Activated naive CD4-positive, alpha-beta T cell treated with anti-CD3 and anti-CD28 coated beads, Interleukin-2, amount 50 U/mL, for 72 hours (primary cell): ENCODE measurements at places on chromosomes 4 and X. TPM values are rescaled to one million over a fixed set of nuclear protein-coding genes. Genes with fewer than 3 reads are reported as not detected.

Gene CXCL1
- not detected for total RNA-seq

DNA sequence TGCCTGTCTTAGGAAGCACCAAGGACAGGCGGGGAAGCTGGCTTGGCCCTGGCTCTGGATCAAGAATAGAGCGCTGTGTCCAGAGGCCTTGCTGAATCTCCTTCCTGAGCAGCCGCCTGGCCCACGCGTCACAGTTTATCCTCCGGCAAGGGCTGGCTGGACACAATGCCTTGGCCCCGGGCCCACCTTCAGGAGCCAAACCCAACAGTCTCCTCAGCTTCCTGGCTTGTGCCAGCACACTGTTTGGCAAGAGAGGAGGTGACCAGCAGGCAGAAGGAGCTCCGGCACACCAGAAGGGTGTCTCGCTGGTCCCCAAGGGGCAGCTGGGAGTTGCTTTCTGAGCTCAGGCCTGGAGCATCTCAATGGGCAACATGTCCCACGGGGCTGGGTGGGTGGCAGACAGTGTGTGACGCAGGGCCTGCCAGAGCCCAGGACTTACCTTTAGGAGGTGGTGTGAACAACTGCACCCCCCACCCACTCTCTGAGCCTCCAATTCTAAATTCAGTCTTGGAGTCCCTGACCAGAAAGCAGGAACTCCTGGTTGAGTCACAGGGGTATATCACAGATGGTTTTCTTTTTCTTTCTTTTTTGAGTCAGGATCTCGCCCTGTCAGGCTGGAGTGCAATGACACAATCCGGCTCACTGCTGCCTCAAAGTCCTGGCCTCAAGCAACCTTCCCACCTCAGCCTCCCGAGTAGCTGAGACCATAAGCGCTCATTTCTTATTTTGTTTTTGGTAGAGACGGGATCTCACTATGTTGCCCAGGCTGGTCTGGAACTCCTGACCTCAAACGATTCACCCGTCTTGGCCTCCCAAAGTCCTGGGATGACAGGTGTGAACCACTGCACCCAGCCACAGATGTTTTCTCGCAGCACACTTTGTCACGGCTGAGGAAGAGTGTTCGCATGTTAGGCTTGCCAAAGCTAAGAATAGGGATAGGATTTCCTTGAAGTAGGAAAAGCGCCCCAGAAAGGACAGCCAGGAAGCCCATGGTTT lies 361.2 kb downstream of the BCOR start:
- DNase-seq: no peak

Gene CSAG1
- total RNA-seq: not detected

GRCh38 chrX:51862920-51863319 lies 30.5 kb upstream of the MAGED1 start:
- DNase-seq: no peak

- DNase-seq: no peak
Measured at GRCh38 chrX:40083979-40084359, 13.8 kb downstream of the BCOR start.

Gene PAPSS1
- total RNA-seq: 46.5 TPM

DNA sequence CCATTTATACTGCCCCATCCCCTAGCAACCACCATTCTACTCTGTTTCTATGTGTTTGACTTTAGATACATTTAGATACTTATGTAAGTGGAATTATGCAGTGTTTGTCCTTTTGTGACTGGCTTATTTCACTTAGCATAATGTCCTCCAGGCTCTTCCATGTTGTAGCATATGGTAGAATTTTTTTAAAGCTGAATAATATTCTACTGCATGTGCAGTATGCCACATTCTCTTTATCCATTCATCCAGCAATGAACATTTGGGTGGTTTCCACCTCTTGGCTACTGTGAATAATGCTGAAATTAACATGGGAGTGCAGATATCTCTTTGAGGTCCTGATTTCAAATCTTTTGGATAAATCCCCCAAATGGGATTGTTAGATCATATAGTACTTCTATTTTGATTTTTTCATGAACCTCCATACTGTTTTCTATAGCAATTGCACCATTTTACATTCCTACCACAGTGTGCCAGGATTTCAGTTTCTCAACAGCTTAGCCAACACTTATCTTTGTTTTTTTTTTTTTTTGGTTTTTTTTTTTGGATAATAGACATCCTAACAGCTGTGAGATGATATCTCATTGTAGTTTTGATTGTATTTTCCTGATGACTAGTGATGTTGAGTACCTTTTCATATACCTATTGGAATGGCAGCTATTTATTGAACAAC lies 105.9 kb upstream of the LNX1 start:
- no peak for DNase-seq

DNA sequence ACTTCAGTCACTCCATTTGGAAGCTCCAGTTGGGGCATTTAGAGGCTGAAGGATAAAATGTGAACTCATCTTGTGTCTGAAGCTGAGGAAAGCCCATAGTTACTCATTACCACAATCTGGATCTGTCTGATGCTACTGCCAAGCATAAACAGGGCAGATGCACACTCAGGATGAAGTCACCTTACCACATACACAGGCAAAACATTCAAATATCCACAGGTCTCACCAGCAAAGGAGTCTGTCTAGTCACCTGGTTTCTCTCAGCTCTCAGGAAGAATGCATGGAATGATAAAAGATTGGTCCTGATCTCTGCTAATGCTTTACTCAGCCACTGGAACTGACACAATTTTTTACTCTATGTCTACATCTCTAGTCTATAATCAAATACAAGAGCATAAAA lies 13.0 kb upstream of the ODAPH start:
- no peak for DNase-seq

DNA sequence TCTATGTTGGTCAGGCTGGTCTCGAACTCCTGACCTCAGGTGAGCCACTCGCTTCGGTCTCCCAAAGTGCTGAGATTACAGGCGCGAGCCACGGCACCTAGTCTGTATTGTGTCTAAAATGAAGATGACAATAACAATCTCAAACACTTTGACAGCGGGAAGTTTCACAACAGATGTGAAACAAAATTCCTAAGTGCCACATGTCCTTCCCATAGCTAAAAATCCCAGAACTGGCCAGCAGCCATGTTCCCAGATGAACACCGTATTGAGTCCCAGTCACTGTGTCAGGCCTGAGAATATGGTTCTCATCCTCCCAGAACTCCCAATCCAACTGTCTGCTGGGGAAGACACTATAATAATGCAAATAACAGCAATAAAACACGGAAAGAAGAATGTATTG lies 16.4 kb upstream of the KLHL8 start:
- DNase-seq: no peak

GRCh38 chr4:11069083-11069482 lies 359.6 kb downstream of the HS3ST1 start:
- no peak for DNase-seq

GRCh38 chrX:39327255-39327654 lies 526.0 kb downstream of the MID1IP1 start:
- no peak for DNase-seq

Gene TFE3
- 41.8 TPM for total RNA-seq

Gene GABRA4
- total RNA-seq: not detected

- no peak for DNase-seq
Measured at GRCh38 chr4:173194157-173194556, 25.5 kb downstream of the GALNT7 start.

GRCh38 chrX:120450163-120450562 lies 18.9 kb downstream of the LAMP2 start:
- no peak for DNase-seq

Gene CXCL6
- total RNA-seq: not detected

Gene GPRASP2
- total RNA-seq: 0.78 TPM

- DNase-seq: no peak
Measured at GRCh38 chrX:30892591-30892990, 3.5 kb upstream of the TAB3 start.

- DNase-seq: no peak
Measured at GRCh38 chrX:25108481-25108880, 92.7 kb upstream of the ARX start.

- DNase-seq: no peak
Measured at GRCh38 chr4:37675587-37676290, 10.4 kb downstream of the RELL1 start.

DNA sequence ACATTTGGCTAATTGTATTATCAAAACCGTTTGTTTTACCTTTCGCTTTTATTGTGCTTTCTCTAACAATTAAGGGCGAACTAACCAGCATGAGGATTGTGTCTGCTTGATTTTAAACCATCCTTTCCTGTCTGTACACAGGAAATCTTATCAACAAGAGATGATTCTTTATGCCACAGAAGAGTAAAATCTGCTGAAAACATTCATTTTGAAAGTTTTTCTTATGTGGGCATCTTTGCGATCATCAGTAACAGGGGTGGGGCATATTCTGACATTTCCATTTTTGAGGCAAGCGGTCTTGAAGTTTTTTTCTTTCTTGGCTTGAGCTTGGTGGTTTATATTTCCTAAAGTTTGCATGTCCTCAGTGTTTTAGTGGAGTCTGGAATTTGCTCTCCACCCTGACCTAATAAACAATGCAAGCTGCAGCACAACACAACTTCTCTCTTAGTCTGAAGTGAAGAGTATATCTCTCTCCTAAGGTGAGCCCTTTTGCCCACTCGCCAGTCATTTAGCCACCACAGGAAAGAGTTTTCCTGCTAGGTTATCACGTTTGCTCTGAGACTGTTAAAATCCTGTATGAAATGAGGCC lies 26.6 kb downstream of the NFKB1 start:
- no peak for DNase-seq

DNA sequence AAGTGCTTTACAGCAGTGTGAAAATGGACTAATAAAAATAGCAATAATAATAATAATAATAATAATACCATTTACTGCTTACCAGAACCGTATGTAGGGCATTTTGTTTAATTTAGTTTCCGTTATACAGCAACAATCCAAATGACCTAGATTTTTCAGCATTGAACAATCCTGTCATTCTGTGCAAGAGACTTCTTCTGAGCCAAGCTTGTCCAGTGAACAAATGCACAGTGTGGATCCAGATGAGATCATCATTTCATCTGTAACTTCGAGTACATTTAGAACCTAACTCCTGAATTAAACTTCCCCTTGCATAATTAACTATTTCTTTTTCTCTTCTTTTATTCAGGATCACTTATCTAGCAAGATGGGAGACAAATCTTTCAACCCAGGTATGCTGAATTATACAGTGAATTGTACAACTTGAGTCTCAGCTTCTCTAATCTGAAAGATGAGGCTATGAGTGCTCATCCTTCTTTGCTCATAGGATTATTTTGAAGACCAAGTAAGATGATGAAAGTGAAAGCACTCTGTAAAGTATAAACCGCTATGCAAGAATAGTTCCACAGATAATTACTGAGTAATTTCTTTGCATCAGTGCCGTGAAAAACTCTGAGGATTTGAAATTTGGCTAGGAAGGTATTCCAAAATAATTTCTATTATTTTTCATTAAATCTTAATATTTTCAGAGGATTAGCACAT lies 6.6 kb downstream of the CLNK start:
- DNase-seq: no peak

Gene PIN4
- total RNA-seq: 4.9 TPM

GRCh38 chrX:138082896-138083295 lies 517.0 kb downstream of the ZIC3 start:
- no peak for DNase-seq

DNA sequence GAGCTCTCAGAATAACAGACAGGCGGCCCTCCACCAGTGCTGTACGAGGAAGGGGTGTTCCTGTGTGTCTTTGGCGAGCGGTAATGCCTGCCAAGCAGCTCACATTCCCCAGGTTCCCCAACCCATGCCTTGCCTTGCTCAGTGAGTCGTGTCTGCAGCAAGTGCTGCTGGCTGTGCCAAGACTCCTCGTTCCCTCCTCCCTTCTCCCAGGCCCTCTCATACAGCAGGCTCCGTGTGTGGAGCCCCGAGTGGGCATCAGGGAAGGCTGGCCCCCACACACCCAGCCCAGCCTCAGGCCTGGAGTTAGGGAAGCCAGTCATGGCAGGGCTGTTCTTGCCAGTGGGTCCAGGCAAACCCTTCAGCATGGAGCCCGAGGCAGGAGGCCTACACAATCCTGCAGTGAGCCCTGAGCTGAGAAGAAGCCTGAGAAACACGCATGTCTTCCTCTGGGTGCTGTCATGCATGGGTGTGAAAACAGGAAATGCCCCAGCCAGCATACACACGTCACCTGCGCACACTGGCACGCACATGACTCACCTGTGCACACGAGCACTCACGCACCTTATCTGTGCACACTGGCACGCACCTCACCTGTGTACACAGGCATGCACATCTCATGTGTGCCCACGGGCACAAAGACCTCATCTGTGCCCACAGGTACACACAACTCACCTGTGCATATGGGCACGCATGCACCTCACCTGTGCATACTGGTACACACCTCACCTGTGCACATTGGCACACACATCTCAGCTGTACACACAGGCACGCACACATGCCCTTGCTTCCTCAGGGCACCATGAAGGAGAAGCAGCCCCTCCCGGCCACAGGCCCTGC lies 238.7 kb downstream of the DHRSX start:
- DNase-seq: no peak

DNA sequence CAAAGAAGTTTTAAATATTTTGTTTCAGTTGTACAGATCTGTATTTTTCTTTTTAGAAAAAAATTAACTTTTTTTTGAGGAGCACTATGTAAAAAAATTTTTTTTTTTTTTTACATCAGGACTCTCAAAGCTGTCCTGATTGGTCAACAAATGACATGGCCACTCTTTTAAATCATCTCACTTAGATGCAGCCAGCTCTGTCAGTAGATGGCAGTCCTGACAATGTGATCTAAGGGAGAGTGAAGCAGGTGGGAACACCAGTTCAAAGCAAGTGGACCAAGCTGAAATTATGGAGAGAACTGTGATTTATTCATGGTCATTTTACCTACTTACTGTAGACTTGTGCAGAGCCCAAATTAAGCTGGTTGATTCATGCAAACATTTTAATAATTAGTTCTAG lies 174.7 kb upstream of the GPRIN3 start:
- no peak for DNase-seq

- no peak for DNase-seq
Measured at GRCh38 chr4:1713003-1713851, 1.1 kb upstream of the SLBP start.

- DNase-seq: no peak
Measured at GRCh38 chrX:26409636-26410035, 193.7 kb downstream of the MAGEB5 start.

- DNase-seq: no peak
Measured at GRCh38 chrX:154013614-154014360, 5.9 kb downstream of the IRAK1 start.

Gene S100G
- total RNA-seq: not detected

Gene MAGEC2
- not detected for total RNA-seq

GRCh38 chr4:36917413-36917812 lies 327.1 kb upstream of the NWD2 start:
- DNase-seq: no peak

DNA sequence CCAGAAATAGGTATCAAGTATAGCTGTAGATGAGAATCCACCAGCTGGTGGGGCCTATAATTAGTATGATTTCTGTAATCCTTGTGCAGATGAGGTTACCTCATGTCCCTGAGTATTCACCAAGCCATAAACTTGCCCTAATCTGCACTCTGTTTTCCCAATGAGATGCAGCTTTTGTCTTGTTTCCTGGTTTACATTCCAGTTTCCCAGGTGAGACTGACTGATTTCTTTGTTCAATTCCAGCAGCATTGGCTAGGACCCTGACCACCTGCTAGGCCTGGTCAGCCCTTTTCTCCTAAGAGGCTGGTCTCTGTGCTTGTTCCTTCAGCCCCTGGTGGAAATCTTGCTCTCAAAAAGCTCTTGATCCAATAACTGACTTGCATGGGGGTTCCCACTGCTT lies 44.6 kb downstream of the GABRB1 start:
- no peak for DNase-seq
